Gastrocnemius medialis (tissue), 4 donors: ENCODE measurements at places on chromosomes 16 and 17.

GRCh38 chr17:27748360-27748825, 51.9 kb downstream of the NOS2 start:
- H3K4me1 ChIP-seq, result no peaks in the 10 kb centered on the region
- H3K36me3 ChIP-seq, result no peaks in the 10 kb centered on the region
- H3K27me3 ChIP-seq, result no peaks in the 10 kb centered on the region
- no peak overlapping the region for H3K4me3 ChIP-seq

DNA sequence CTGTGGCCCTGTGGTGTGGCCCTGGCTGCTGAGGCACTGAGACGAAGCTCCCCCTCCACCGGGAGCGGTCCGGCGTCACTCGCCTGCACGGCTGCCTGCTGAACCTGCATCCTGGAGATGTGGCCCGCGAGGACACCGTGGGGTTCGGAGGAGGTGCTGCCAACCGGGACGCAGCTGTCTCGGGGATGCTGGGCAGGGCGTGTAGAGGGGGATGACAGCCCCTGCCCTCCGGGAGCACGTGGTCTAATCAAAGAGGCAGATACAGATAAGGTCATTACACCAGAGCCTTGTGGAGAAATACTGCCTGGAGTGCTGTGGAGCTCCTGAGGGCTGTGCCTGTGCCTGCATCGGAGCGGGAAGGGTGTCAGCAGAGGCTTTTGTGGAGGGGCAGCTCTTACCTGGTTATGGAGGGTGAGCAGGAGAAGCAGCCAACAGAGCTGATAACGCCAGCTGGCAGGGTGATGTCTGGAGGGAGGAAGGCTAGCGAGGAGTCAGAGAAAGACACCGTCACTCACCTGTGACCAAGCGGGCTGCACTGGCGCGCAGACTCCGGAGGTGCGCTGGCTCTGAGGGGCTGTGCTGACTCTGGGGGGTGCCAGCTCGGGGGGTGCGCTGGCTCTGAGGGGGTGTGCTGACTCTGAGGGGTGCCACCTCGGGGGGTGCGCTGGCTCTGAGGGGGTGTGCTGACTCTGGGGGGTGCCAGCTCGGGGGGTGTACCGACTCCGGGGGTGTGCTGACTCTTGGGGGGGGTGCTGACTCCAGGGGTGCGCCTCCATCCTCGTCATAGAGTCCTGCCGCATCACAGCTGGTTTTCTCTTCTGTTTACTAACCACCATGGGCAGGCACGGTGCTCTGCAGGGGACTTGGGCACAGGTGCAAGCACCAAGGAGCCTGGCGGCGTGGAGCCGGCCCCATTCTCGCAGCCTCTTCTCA, 104.7 kb upstream of the CHMP6 start:
- peaks cover 4% of the 10 kb centered on the region for H3K4me1 ChIP-seq
- no peaks in the 10 kb centered on the region for H3K36me3 ChIP-seq
- no peaks in the 10 kb centered on the region for H3K27me3 ChIP-seq
- H3K27ac ChIP-seq, result no peak overlapping the region
- H3K4me3 ChIP-seq, result no peak overlapping the region

DNA sequence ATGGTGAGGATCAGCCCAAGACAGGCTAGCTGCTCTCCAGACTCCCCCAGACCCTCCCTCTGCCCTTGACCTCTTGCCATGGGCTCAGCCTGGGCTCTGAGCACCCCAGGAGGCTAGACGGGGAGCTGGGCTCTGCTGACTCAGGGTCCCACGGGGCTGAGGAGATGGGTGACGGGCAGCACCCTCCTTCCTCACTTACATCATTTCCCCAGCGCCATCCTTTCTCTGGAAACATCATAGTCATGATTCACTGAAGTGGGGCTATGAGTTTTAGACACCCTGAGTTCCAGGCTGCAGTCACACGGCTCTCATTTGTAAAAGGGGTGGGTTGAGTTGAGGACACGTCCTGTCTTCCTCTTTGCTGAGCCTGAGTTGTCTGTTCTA, 3.0 kb upstream of the ITGAX start:
- H3K4me3 ChIP-seq, result no peak overlapping the region
- H3K27me3 ChIP-seq, result no peaks in the 10 kb centered on the region
- H3K27ac ChIP-seq, result no peak overlapping the region

DNA sequence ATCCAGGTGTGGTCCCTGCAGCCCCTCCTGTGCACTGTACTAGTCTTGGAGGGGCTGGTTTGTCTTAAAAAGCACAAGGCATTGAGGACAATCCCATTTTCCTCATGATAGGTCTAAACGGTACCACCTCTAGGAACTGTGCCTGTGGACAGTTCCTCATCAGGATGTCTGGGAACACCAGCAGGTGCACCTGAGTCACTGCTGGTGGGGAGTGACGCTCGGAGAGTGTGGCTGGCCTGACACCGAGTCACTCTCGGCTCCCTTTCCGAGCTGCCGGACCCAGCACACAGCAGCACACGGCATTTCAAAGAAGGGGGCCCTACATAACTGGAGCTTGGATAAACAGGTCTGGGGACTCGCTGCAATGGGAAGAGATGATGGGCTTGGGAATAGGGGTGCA, 25.6 kb downstream of the LRRC75A start:
- H3K27me3 ChIP-seq, result no peaks in the 10 kb centered on the region
- DNase-seq, result no peak
- H3K4me1 ChIP-seq, result peaks cover 15% of the 10 kb centered on the region
- H3K36me3 ChIP-seq, result no peaks in the 10 kb centered on the region
- H3K4me3 ChIP-seq, result no peak overlapping the region
